ENCODE measurements at places on chromosomes 12 and 14.
A peak's percentile ranks its signal among the peaks of the same experiment; 100 is the strongest.

- no peak for DNase-seq
Measured at GRCh38 chr12:27434673-27435565, 11.6 kb upstream of the SMCO2 start.

DNA sequence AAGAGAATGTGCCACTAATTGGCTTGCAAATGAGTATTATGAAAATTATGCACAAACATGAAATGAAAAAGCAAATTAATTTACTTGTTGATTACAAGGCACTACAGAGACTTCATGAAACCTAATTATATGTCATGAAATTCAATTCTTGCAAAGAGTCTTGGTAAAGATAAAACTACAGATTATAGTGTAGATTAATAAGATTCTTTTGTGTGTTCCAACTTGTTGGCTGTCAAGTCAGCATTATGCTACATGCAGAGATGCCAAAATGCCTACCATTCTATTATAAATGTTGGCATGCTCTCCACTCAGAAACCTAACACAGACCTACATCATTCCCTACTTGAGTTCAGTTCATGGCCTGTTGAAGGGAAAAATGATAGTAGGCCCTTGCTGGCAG, 97.2 kb upstream of the KITLG start:
- DNase-seq: no peak

DNA sequence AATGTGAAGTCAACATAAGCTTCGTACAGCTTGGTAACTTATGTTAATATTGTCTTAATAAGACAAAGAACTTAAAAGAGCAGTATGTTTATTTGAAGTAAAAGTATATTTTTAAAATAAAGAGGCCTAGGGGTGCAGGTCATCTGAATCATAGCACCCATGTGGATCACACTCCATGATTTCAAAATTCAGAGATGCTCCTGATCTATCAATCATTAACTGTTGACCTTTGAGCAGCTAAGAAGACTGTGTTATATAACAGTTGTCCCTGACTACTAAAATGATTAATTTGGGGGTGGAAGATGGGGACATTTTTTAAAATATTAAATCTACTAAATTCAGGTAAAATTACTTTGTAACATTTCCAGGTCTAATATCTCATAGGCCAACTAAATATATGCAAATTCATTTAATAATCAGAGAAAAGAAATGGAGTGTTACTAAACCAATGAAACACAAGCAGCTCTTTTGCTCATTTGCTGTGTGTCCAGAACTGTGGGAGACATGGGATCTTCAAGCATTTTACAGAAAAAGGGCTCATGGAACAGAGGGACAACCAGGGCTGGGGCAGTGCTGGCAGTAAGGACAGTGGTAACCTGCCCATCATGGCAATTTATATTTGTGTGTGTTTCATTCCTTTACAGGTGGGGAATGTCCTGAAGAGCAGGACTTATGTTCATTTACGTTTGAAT, 120.7 kb upstream of the PCED1B start:
- no peak for DNase-seq

- DNase-seq: no peak
Measured at GRCh38 chr12:15541996-15542631, 219.8 kb downstream of the PTPRO start.

- no peak for DNase-seq
Measured at GRCh38 chr12:92675092-92675865, 27.5 kb upstream of the PLEKHG7 start.

- DNase-seq: no peak
Measured at GRCh38 chr14:74572726-74573301, 39.2 kb downstream of the LTBP2 start.

- peak; percentile 67 for DNase-seq
Measured at GRCh38 chr14:58501214-58501816, 73.8 kb downstream of the KIAA0586 start.

- DNase-seq: no peak
Measured at GRCh38 chr14:32432813-32433538, 103.9 kb downstream of the AKAP6 start.

GRCh38 chr12:111102102-111102739, 181.8 kb upstream of the MYL2 start:
- DNase-seq: no peak

DNA sequence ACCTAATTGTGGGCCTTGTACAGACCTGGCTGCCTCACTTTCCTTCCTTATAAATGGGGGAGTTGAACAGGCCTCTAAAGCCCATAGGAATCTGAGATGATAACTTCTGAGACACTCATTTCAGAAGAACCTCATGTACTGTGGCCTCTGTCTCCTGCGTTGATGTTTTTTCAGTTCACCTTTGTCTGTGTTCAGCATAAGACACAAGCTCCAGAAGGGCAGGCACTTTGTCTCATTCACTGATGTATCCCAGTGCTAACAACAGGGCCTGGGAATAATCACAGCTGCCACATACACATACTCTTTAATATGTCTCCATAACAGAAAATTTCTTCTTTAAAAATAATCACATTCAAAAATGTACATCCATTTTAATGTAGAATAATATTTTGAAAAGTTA, 3.3 kb downstream of the FGD6 start:
- no peak for DNase-seq

- peak; percentile 79 for DNase-seq
Measured at GRCh38 chr12:62813031-62813829, 121.7 kb downstream of the PPM1H start.

DNA sequence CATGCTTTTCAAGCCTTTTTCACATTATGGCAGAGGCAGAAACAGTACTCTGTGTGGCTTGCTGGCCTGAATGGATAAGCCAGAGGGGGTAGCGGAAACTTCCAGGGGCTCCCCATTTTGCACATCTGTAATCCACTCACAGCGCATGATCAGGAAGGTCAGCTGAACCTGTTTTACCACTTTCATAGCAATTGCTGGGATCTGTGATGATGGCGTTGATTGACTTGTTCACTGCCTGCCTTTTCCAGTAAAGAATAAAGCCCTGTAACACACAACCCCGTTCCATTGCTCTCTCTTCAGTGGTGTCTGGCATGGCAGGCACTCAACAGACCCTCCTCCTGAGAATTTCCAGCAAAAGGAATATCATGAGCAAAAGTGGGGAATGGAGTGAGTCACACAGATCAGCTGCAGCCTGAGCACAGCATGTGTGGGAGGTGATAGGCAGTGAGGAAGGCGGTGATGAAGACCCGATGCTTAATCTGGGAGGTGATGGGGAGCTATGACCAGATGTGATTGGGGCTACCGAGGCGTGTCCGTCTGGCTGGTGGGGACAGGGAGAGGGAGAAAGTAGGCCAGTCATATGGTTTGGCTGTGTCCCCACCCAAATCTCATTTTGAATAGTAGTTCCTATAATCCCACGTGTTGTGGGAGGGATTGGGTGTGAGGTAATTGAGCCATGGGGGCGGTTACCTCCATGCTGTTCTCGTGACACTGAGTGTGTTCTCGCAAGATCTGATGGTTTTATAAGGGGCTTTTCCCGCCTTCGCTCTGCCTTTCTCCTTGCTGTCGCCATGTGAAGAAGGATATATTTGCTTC, 44.7 kb upstream of the CHST11 start:
- no peak for DNase-seq

- DNase-seq: no peak
Measured at GRCh38 chr14:31788340-31788739, 227.1 kb downstream of the NUBPL start.

DNA sequence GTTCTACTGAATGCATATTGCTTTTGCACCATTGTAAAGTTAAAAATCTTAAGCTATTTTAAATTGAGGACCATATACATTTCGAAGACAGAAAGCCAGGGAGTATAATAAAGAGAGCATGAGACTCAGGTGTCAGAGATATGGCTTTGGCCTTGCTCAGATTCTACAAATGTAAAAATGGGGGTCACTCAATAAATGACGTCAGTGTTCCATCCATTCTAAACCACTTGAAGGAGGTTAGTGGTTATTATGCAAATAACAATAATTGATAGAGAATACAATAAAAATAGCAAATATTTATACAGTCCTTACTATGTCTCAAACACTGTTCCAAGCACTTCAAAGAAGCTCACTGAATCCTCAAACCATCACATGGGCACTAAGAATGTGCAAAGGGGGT, 20.1 kb downstream of the RTN1 start:
- DNase-seq: no peak

DNA sequence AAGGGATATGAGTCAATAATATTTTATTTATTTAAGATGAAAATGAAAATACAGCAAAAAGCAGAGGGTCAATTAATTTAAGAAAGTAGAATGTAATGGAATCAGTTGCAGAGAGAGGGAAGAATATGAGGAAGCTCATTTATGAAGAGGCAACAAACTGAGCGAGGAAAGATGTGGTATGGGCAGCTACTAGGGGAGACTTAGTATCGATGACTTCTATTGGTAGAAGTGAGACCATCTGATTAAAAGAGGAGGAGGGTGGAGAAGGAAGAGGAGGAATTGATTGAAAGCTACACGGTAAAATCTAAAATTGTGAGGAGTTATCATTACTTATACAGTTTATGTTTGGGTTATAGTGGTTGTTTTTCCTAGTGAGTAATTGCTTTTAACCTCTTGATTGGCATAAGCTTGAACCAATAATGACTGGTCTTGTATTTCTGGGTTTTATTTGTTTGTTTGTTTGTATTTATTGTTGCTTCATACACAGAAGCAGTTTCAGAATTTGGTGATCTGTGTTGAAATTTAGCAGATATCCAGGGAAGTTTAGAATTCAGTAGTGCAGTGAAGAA, 121.0 kb downstream of the LRRIQ1 start:
- DNase-seq: no peak

GRCh38 chr12:133130808-133131128, 341 bp downstream of the ZNF10 start:
- DNase-seq: no peak

- DNase-seq: no peak
Measured at GRCh38 chr14:86296173-86296572, 766.2 kb downstream of the FLRT2 start.

GRCh38 chr12:13193505-13194231, 2.9 kb upstream of the EMP1 start:
- DNase-seq: no peak

DNA sequence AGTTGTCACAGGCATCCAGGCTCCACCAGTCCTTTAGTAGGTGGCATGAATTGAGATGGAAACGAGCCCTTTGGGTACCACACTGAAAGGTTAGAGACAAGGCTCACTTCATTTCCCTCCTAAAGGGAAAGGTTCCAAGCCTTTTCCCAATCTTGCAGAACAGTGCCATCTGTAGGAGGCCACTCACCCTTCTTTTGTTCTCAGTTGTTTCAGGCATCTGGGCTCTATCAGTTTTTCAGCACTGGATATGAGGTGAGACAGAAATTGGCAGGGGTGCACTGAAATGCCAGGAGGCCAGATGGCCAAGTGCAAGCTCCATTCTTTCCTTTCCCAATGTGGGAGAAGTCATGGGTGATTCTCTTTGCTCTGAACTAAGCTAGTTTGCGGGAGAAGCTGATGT, 15.2 kb downstream of the FBXO33 start:
- no peak for DNase-seq
